ENCODE measurements at places on chromosomes 4 and X.
A peak's percentile ranks its signal among the peaks of the same experiment; 100 is the strongest.

DNA sequence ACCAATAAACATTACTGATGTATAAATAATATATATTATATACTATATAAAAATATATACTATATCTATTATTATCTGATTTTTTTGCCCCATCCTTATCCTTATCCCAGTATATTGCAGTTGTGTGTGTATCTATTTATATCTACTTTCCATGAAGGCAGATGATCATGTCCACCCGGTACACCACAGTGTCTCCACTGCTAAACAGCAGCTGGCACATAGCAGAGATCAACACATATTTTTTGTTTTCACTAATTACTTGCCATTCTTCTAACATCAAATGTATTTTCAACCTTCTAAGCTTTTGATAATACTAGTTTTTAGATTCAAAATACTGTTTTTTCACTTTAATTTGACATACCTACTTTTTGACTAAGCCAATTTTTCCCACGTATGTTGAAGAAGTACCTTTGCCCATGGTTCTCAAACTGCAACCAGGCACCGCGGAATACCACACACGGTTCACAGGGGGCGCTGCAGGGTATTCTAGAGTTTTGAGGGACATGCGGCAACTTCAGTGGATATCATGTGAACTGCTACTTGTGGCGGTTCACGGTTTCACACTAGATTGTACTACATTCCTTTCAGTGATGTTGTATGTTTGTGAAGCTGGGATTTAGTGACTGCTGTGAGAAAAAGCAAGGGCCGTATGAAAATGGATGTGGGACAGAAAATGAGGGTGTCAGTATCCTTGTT lies 182.5 kb upstream of the NPY2R start:
- DNase-seq: no peak

DNA sequence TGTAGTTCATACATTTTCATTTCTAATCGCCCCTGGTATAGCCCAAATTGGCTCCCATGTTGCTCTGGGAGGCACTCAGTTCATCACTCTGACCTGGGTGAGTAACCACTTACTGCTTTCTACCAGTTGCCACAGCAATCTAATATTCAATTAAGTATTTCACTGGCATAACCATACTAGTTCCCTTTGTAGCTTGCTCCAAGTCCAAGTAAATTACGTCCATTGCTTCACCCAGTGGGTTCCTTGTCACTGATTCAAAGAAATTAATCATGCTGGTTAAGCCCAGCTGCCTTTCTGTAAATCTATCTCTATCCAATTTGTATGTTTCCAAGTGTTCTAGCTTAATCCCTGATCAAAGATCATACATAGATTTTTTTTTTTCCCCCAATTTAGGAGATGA lies 92.0 kb upstream of the CBR4 start:
- no peak for DNase-seq

DNA sequence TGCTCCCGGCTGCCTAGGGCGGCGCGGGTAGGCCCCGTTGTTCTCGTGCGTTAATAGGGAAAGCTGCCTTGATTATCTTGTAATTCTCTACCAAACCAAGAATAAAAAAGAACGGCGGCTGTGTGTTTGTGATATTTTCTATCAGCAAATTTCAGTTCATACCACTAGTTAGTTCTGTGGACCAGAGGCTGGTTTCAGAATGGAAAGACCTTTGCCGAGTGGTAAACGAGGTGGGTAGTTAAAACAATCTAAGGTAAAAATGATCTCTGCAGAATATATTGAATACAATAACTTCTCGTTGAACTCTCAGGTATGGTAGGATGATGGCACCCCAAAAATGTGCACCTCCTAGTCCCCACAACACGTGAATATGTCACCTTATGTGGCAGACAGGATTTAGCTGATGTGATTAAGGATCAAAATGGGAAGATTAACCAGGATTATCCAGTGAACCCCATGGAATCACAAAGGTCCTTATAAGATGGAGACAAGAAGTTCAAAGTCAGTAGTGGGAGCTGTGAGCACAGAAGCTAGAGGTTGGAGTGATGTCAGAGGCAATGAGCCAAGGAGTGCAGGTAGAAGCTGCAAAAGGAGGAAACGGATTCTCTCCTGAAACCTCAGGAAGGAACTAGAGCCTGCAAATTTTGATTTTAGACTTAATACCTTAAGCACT lies 574 bp upstream of the CFAP97 start:
- DNase-seq: peak; percentile 17

GRCh38 chr4:140037353-140038030 lies 116.5 kb downstream of the MAML3 start:
- DNase-seq: no peak

DNA sequence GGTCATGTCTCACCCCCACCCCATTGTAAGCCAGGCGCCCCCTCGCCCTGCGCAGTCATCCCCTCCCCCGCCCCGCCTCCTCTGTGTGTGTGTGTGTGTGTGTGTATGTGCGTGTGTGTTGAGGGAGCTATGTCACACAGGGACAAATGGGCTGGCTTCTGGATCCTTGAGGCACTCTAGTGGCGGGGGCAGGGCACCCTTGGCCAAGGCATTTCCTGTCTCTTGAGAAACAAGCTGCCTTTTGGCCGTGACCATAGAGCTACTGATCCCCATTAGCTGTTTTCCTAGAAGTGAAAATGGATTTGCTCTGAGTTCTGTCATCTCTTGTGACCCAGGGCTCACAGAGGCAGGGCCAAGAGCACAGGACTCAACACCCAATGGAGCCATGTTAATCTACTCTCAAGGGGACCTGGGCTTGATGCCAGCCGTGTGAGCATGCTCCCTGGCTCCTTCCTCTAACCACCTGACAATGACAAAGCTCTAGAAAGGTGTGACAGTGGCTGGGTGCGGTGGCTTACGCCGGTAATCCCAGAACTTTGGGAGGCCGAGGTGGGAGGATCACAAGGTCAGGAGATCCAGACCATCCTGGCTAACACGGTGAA lies 162.5 kb upstream of the BCOR start:
- DNase-seq: no peak

- peak; percentile 44 for DNase-seq
Measured at GRCh38 chr4:10403633-10404445, 53.4 kb downstream of the ZNF518B start.

- no peak for DNase-seq
Measured at GRCh38 chrX:138928737-138929459, 217.4 kb upstream of the FGF13 start.

DNA sequence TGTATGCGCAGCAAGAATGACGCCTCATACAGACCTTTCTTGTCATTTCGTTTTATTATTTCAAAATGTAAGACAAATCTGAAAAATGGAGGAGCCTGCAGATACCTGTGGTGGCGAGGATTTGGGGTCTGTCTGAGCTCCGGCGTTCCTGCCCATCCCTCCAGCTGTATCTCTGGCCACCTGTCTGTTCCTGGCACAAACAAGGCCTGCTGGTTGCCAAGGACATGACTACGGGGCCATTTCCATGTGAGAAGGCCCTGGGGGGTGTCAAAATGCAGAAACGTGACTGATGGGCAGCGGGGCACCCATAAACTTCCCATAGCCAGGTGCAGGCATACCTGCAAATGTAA lies 591 bp upstream of the TSPAN7 start:
- no peak for DNase-seq

DNA sequence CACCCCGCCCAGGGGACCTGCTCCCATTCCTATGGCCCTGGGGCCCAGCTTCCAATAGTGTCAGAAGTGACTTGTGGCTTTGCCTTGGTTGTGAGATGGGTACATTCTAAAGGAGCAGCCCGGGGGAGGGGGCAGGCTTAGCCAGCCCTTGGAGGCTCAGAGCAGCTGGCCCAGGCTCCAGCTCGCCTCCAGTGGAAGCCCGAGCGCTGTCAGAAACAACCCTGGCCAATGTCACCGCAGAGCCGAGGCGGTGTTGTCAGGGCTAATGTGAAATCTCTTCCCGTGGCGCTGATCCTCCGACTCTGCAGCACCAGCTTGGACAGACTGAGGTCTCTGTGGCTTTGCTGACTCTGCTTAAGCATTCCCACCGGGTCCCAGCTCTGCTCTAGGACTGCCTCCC lies 29.2 kb upstream of the ZNF81 start:
- DNase-seq: no peak

DNA sequence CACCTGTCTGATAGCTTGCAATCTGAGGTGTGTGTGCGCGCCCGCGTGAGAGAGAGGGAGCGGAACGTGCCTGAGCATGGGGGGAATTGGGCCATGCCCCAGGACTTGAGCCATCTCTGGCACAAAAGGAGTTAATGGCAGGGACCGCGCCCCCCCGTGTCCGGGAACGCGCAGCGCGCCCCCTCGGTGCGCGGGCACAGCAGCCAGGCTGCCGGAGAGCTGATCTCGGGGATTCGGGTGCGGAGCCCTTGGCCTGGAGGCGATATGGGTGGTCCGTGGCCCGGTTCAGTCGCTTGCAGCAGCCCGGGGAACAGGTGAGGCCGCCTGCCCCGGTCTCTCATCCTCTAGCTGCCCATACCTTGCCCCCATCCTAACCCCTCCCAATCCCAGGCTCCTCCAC lies at the start of gene NLGN3:
Gene NLGN3, plus strand, starts transcription at position 191 of the 400 bp plus-strand sequence. CDS start 2,909 bp downstream, outside the sequence.
- no peak for DNase-seq

DNA sequence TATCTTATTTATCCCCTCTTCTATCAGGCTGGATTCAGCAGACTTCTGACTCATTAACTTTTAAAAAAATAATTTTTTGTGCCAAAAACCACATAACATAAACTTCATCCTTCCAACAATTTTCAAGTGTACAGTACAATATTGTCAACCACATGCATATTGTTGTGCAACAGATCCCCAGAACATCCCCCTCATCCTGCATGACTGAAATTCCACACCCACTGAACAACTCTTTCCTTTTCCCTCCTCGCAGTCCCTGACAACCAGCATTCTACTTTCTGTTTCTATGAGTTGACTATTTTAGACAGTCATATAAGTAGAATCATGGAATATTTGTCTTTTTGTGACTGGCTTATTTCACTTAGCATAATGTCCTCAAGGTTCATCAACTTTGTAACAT lies 2.2 kb upstream of the MID2 start:
- no peak for DNase-seq

DNA sequence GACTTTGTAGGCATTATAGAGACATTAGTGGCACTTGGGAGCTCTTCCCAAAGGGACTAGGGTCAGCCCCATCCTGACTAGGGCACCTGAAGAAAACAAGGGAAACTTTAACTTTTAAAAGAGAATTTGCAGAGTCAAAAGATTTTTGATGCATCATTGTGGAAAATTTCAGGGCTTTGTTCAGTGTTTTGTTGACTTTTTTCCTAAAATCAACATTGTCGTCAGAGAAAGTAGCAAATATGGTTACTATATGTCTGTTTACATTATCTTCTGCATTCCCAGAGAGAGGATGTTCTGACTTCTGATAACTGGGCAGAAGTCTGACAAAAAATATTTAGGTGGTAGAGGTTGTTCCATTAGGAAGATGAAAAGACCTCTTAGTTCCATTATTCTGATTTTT lies 51.9 kb downstream of the LUZP4 start:
- no peak for DNase-seq

GRCh38 chrX:82591421-82591820 lies 916.7 kb upstream of the POU3F4 start:
- no peak for DNase-seq

DNA sequence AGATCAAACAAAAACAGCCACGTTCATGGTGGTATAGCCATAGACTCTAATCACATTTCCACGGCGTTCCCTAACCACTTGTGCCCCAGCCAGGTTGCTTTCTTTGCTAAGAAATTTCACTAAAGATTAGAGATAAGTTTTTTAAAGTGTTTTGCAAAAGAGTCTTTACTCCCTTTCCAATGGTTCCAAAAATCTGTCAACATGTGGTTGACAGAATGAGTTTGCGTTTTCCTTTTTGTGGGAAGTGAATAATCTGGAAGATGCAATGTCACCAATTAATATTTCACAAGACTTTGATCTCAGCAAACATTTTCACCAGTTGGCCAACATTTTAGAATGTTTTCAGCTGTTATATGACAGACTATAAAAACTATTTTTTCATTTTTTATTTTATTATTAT lies 35.3 kb downstream of the CXCL1 start:
- no peak for DNase-seq

GRCh38 chr4:122731676-122732075 lies 828 bp upstream of the BBS12 start:
- no peak for DNase-seq

GRCh38 chr4:169412046-169412445 lies 141.3 kb upstream of the SH3RF1 start:
- DNase-seq: no peak

GRCh38 chr4:175419236-175419718 lies 392.8 kb downstream of the GPM6A start:
- DNase-seq: no peak

DNA sequence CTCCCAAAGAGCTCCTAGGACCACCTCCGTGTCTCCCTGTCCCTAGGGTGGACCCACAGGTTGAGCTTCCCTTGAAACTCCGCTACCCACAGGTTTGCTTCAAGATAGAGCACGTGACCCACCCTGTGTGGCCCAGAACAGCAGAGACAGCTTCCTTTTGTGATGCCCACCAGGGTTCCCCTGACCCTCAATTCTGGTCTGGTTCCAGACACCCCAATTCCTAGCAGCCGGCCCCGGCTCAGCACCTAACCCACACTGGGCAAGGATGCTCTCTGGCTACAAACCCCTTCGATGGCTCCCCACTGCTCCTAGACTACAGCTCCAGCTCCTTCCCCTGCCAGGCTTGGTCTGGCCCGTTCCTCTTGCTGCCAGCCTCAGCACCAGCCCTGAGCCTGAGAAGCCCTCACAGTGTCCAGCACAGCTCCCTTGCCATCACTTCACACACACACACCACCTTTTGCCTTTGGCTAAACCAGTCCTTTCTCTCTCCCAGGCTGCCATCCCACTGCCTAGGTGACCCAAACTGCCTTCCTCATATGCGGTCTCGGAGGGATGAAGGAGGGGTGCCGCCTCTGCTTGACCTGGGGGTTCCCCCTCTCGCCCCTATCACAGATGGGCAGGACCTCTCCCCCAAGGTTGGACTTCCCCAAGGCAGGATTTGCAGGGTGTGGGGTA lies 6.2 kb downstream of the PNCK start:
- DNase-seq: no peak

- no peak for DNase-seq
Measured at GRCh38 chr4:4227510-4228355, 1.0 kb upstream of the OTOP1 start.

GRCh38 chr4:143282211-143282707 lies 54.4 kb upstream of the GAB1 start:
- DNase-seq: no peak

DNA sequence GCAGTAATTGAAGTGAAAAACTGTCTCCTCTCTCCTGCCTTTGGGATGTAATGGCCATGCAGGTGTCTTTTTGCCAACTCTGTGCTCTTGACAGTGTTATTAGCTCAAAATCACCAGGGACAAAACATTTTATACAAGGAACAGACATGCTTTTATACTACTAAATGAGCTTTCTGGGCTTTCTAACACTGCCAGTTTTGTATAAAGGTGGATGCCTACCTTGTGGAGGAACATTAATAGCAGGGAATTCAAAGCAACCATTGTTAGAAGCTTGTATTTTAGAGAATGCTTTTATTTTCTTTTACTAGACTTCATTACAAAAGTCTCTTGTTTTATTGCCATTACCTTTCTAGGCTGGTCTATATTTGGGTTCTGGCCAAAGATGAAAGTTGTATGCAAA lies 54.7 kb upstream of the ARSJ start:
- DNase-seq: no peak

- DNase-seq: no peak
Measured at GRCh38 chrX:2875798-2876399, 47.2 kb downstream of the GYG2 start.

Measured in CD4-positive, alpha-beta T cell treated with Interleukin-17A for 1 hour (primary cell).